ENCODE measurements at places on chromosomes 16 and 17.
A peak's percentile ranks its signal among the peaks of the same experiment; 100 is the strongest.

DNA sequence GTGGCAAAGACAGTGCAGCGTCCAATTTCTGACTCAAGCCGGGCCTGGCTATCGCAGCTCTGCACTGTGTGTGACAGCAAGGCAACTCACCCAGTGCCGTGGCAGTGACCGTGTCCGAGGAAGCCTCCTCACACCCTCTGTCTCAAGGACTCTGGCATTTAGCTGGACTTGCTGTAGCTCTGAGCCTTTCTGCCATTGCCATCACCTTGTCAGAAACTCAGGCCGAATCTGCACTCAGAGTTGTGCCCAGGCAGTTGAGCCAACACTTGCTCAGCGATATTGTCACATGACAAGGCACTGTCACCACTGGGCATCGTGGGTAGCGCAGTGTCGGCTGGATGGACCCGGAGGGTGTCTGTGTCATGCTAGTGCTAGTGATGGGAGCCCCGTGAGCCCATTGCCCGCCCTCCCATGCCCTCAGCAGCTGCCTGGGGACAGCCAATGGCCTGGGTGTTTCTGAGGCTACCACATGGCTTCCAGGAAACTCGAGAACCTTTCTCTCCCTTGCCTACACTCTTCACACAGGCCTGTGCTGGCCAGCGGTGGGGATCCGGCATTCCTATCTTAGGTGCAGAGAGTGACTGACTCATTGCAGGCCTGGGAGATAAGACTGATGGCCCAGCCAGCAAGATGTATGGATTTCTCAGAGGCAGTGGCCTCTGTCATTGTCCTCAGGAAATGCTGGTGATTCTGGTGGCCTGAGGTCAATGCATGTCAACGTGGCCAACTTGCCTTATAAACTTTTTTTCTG is 22.1 kb upstream of the STH start:
- no peak for DNase-seq

- no peak for DNase-seq
Observed at GRCh38 chr16:57559072-57559790, 16.8 kb downstream of the ADGRG5 start.

DNA sequence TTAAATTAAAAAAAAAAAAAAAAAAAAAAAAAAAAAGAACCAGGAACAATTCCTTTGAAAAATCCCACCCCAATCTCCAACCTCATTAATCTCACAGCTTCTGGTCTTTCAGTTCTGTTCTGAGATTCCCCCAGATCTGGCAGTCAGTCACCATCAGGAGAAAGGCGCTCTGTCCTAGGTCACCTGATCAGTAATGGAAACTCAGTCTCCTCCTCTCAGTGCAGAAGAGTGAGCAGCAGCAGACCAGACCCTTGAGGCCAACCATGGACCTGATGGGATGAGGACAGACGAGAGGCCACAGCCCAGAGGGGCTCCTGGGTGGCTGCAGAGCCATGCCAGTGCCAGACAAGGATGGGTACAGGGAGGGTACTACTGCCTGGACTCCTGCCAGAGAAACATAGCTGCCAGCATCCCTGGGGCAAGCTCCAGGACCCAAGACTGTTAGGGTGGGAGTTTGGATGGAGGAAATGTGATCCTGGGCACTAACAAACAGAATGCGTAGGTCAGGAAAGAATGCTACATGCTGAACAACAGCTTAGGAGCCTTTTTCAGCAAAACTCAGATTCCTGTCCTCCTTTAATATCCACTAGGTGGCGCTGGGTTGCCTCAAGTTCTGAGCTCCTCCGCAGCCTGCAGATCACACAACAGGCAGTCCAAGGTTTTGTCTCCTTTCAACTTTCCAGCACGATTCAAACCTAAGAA is 28.7 kb downstream of the MPG start:
- peak; percentile 88 for DNase-seq

DNA sequence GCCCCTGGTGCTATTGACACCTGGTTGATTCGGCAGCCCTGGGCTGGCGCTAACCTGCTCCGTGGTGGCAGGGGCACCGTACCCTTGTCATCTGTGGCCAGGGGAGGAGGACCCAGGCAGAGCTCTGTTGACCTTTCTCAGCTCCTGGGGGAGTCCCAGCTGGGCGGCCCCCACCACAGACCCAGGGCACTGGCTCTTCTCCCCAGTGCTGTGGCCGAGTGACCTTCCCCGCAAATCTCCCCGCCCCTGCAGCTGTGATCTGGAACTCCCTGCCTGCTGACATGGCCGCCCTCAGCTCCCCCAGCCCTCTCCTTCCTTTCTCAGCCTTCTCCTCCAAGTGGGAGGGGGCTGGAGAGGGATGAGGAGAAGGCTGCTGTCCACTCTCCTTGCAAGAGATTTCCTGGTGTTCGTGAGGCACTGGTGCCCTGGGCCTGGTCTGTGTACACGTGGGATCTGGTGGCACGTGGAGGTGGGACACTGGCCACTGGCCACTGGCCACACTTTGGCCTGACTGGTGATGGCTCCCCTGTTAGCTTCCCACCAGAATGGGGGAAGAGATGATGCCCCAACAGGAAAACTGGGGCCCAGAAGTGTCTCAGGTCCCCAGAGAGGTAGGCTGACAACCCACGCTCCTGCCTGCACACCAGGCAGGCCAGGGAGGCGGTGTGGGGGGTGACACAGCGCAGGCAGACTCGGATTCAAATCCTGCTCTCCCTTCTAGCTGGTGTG is 8.2 kb downstream of the FMNL1 start:
- no peak for DNase-seq

DNA sequence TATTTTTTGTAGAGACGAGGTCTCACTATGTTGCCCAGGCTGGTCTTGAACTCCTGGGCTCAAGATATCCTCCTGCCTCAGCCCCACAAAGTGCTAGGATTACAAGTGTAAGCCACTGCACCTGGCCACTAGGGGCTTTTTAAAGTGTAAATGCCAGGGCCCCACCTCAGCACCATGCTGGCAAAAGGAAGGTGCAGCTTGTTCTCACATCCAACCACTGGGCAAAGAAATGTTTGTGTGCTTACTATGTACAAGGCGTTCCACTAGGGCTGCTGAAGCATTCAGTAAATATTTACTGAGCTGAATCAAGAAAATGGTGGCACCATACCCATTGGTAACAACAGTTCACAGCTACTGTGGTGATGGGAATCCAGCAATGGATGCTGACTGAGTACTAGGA is 22.6 kb downstream of the COG1 start:
- no peak for DNase-seq

GRCh38 chr16:47734987-47735594 is 274.0 kb downstream of the PHKB start:
- DNase-seq, result no peak

DNA sequence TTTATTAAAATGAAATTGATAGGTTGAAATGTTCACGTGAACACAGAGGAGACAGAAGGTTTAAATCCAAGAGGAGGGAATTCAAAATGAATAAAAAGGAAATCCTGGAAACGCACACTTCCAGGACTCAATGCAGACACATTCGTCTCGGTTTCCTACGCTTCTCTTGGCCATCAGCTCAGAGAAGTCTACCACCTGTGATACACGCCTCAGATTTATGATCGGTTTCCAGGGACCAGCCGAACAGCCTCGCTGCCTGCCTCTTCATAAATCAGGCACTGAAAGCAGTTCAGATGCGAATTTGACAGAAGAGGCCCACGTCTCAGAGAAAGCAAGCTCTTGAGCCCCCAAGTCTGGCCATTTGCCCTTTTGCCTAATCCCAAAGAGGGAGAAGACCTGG is 125.5 kb upstream of the IRX3 start:
- DNase-seq, result no peak

- no peak for DNase-seq
Observed at GRCh38 chr17:82921426-82921825, 81.6 kb upstream of the ZNF750 start.

DNA sequence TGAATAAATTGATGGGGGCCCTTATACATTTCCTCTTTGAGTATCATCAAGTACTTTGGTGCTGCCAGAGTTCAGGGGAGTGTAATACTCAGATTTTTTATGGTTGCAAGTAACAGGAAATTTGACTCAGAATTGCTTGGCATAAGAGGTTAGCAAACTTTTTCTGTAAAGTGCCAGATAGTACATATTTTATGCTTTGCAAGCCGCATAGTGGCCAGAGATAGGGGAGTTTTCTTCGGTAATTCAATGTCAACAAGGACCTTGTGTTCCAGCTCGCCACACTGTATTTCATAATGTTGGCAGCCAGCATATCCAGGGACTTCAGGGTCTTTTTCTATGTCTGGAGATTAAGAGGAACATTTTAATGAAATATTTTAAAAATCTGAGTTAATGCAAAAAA is 51.0 kb upstream of the MARCHF10 start:
- DNase-seq, result no peak

DNA sequence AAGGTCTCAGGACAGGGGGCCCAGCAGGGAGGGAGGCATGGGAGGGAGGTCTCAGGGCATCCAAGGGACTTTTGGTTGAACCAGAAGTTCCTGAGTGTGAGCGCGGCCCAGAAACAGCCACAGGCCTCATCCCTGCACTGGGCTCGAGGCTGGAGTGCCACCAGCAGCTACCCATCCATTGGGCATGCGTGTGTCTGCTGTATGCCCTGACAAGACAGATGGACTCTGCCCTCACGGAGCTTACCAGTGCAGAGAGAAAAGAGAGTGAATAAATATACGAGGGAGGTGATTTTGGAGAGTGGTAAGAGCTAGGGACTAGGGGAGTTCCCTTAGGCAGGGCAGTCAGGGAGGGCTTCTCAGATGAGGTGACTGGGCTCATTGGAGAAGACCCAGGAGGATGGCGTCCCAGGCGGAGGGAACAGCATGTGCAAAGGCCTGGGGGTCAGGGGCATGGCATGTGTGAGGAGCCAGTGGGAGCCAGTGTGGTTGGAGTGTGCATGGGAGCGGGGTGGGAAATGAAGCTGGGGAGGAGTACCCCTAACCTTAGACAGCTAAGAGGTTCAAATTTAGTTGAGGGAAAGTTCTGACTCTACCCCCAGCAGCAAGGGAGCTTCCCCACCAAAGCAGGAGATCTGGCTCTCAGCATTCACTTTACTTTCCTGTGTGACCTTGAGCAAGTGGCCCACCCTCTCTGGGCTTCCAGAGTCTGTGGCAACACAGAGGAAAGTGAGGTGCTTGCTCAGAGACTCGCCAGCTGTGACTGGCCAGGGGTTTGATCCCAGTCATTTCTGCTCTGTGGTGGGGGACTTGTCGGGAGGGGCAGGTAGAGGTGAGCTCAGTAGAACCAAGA is 74.7 kb downstream of the SREBF1 start:
- DNase-seq, result no peak

- no peak for DNase-seq
Observed at GRCh38 chr17:45732926-45733505, 51.1 kb upstream of the CRHR1 start.

DNA sequence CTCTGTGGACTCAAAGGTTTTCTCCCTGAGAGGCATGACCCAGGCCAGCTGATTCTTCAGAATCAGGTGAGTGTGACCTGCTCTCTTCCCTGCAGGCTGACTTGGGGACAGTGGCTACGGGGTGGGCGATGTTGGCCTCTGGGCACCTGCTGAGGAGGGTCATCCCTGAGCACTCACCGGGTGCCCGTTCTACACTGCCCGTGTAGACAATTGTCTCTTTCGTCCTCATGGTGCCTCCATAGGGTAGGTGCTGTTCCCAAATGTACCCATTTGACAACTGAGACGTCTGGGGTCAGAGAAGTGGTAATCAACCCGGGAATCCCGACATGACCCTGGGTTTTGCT is 74.8 kb downstream of the GOSR1 start:
- no peak for DNase-seq

- DNase-seq, result no peak
Observed at GRCh38 chr16:53968454-53968853, 264.5 kb downstream of the FTO start.

DNA sequence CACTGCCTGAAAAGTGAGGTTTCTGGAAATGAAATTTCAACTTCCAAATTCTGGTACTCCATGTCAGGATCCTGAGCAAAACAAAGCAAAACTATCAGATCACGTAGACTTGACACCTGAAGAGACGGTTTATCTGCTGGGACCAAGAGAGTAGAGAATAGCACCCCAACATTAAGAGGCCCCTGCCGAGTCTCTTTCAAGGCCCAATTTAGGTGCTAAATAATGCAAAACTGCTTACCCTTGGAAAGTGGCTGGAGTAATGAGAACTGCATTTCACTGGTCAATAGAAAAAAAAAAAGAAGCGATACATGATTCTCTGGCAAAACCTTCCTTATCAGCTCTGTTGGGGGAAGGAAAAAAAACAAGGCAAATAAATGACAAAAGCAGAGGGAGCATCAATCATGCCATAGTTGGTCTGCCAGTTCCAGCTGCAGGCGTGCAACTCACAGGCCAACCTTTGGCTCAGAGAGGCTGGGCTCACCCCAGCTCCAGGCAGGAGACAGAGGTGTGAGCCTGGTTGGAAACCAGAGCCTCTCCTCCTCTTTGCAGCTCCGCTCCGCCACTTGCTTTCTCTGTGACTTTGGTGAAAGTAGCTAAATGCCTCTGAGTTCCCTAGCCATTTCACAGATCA is 595.2 kb downstream of the TOX3 start:
- no peak for DNase-seq

- no peak for DNase-seq
Observed at GRCh38 chr16:85515830-85516397, 97.2 kb upstream of the GSE1 start.

DNA sequence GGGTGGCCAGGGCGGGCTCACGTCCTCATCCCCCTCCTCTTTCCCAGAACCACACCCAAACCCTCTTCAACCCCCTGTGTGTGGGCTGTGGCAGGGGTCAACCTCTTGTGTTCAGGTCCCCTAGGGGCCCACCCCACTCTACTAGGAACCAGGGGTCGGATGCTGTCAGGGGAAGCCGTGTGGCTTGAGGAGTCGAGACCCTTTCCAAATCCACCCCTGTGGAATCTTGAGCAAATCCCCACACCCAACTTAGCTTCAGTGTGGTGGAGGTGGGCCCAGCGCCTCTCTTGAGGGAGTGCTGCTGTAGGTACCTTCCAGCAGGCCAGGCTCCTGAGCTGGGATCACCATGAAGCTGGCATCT is 121.5 kb downstream of the MRM1 start:
- DNase-seq, result no peak

DNA sequence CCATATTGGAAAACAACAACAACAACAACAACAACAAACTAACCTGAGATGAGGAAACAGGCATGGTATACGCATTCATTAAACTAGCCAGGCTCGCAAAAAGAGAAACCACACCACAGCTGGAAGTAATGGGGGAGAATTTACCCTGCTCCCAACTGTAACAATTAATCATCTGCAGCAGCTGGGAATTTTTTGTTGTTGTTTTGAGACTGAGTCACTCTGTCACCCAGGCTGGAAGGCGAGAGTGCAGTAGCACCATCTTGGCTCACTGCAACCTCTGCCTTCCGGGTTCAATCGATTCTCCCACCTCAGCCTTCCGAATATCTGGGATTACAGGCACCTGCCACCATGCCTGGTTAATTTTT is 16.3 kb downstream of the PRPSAP1 start:
- DNase-seq, result no peak

DNA sequence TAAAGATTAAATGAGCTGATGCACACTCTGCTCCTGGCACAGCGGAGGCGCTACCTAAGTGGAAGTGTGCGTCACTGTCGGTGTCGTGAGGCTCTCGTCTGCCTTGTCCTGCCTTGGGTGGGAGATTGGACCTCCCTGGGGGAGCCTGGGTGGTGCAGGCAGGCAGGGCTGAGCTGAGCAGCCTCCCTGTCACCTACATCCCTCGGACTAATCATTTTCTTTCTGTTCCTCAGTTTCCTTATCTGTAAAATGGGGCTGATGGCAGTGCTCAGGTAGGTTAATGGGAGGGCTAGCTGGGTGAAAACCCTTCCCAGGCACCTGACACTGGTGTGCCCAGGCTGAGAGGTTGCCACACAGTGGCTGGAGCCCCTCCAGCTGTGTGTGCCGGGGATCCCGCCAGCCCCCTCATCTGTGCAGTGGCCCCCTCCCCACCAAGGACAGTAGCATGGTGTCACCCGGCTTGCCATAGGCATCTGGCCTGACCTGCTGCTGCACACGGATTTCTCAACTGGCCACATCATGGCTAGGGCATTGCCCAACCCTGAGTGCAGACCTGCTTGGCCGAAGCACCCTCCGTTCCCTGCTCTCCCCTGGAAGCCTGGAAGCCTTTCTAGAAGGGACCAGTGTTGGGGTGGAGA is 4.3 kb downstream of the ADCY7 start:
- DNase-seq, result no peak
